G401 (cell line): ENCODE measurements at places on chromosomes 7 and 10. TPM values are rescaled to one million over a fixed set of nuclear protein-coding genes. Genes with fewer than 3 reads are reported as not detected.

ZDHHC16 gene
- 70.4 and 82.5 TPM in 2 replicates for total RNA-seq

LRGUK gene
- total RNA-seq, result 0.43 TPM in 1 of 2 replicates, not detected in the other

DNA sequence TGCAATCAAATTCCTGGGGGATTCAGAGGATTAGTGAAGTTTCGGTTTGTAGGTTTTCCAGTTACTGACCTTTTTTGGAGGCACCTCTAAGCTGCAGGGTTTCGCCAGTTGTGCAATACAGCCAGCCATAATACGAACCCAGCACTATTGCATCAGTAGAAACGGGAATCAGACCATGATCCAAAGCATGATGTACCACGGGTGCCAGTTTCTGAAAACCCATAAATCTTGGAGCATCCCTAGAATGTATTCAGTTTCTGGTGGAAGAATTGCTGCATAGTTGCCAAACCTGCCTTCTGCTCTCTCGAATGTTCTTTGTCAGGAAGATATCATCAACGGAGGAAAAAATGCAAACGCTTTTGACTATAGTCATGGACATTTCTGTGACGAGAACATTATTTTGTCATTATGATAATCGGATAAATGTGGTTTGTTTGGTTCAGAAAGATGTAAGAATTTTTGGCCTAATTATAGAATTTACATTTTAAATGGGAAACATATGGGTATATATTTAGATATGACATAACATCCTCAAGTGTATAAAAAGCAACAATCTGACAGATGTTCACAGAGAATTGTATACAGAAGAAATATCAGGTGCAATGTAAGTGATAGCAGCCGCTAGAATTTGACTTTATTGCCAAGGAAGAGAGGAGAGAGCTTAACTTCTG is 186.2 kb upstream of the PRKCQ start:
- no peak for DNase-seq

OR6B1 gene
- total RNA-seq, result not detected in 2 replicates

- DNase-seq, result peak; percentile 79
Measured at GRCh38 chr7:146116521-146117222, at the start of gene CNTNAP2. TSS of gene CNTNAP2 (plus strand) at chr7:146116801. CDS start at chr7:146116877, 76 bp downstream.

DNA sequence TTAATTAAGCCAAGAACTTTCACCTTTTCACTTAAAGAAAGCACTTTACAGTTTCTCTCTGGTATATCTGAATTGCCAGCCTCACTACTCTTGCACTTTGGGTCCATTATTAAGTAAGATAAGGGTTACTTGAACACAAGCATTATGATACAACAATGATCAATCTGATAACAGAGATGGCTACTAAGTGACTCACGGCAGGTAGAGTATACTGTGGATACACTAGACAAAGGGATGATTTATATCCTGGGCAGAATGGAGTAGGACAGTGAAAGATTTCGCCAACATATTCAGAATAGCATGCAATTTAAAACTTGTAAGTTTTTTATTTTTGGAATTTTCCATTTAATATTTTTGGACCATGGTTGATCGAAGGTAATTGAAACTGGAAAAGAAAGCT is 34.3 kb upstream of the ITGB8 start:
- DNase-seq, result no peak

RBM20 gene
- 2.4 and 2.7 TPM in 2 replicates for total RNA-seq

- no peak for DNase-seq
Measured at GRCh38 chr10:127964621-127965020, 57.7 kb downstream of the PTPRE start.

DNA sequence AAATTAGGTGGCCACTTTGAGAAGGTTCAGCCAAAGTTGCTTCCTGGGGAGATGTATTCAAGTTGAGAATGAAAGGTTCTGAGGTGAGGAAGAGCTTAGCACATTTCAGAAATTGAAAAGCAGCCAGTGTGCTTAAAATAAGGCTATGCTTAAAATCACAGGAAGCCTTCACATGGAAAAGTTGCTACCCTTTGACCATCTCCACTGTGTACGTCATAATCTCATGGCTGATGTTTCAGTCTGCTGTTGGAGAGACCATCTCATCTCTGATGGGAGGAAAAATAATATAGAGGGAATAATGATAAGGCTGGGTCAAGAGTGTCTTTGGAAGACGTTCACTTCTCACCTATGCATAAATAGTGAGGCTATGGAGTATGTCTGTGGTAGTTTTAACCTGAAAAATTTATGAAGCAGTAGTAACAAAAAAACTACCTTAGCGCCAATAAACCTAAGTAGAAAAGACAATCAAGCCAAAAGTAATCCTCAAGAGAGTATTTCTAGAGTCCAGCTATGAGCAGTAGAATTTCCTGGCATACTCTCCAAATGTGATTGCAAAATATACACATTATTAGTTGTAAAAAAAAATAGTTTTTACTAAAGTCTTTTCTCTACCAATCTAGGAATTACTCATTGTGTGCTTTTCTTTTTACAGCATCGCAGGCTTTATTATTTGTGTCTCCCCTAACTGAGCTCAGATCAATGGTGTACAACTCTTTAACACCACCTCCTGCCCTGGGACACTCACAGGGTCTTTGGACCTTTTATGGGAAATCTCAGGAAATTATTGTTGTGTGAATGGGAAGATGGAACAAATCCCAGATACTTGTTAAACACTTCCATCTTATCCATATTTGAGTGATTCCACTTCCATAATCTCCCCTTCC is 435.2 kb upstream of the LRGUK start:
- DNase-seq, result no peak

DNA sequence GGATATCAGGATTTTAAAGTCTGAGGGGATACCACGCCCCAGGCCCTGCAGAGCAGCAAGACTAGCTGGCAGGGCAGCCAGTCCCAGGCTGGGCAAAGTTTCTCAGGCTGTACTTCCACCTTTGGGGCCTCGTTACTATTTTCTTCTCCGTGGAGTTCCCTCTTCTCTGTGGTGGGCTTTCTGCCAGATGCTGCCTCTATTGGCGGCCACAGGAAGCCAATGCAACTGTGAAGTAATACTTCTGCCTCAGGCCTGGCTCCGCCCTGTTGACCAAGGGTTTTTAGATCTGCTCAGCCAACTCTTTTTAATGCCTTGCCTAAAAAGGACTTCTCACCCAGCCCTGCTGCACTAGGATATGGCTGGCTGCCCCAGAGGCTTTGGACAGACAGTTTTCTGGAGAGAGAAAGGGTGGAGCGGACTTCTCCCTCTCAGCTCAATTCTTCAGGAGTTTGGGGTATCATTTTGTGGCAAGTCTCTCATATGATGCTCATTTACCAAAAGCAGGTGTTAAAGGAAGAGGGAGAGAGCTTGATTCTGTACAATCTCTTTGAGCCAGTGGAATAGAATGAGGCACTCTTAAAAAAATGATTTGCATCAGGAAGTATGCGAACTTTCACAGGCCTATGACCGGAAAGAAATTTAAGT is 67.4 kb downstream of the HHEX start:
- DNase-seq, result peak; percentile 8

DNA sequence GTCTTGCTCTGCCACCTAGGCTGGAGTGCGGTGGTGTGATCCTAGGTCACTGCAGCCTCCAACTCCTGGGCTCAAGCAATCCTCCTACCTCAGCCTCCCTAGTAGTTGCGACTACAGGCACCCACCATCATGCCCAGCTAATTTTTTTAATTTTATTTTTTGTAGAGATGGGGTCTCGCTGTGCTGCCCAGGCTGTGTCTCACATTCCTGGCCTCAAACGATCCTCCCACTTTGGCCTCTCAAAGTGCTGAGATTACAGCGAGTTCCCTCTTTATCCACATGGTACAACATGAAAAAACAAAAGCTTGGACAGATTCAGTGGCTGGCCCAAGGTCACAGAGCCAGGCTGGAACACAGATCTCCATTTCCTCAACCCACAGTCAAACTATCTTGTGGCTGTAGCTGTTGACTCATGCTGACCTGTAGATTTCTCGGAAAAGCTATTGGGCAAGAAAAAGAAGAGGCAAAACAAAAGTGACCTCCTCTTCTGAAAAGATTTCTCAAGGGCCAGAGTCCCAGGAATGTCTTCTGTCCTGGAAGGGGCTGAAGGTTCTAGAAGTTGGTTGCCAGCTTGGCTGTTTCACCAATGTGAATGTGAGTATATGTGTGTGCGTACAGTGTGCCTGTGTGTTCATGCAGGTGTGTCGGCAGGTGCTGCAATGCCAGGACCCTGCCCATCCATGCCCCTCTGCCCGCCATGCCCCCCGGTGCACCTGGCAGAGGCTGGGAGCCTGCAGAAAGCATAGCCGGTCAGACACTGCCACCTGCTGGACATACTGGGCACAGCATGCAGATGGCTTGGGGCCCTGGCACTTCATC is 28.4 kb downstream of the TMEM130 start:
- peak; percentile 61 for DNase-seq

TLL2 gene
- total RNA-seq, result 0.37 and 0.44 TPM in 2 replicates

CAMK2B gene
- 0.06 and 2.2 TPM in 2 replicates for total RNA-seq

GRCh38 chr10:32163071-32163761 is 107.0 kb upstream of the KIF5B start:
- DNase-seq, result no peak

DNA sequence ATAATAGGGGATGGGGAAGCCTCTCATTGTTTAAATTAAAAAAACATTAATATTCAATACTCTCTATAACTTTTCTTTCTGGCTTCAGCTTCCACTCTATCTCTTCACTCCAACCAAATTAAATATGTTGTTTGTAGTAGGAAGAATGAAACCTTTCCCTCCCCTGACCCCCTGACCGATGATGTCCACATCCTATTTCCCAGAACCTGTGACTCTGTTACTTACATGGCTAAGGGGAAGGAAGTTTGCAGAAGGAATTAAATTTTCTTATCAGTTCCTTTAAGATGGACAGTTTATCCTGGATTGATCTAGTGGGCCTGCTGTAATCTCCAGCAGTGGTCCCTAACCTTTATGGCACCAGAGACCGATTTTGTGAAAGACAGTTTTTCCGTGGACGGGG is 130.0 kb downstream of the PLXDC2 start:
- DNase-seq, result no peak

MUC12 gene
- total RNA-seq, result not detected in 2 replicates

LRRN3 gene
- total RNA-seq, result 4.4 and 5.8 TPM in 2 replicates

SEC24C gene
- total RNA-seq, result 49.0 and 54.4 TPM in 2 replicates

UNC5B gene
- total RNA-seq, result 12.9 and 14.4 TPM in 2 replicates

POU6F2 gene
- under 0.01 TPM in 1 of 2 replicates, not detected in the other for total RNA-seq

GNGT1 gene
- total RNA-seq, result not detected in 2 replicates

- DNase-seq, result no peak
Measured at GRCh38 chr7:46649876-46650275, 728.8 kb upstream of the IGFBP3 start.

- no peak for DNase-seq
Measured at GRCh38 chr10:33524966-33525365, 190.5 kb upstream of the NRP1 start.
